NCI-H1417 (cell line): ENCODE measurements at places on chromosomes 3 and 15.

GRCh38 chr15:25882466-25882865, 19.3 kb upstream of the ATP10A start:
- DNase-seq, result no peak

DNA sequence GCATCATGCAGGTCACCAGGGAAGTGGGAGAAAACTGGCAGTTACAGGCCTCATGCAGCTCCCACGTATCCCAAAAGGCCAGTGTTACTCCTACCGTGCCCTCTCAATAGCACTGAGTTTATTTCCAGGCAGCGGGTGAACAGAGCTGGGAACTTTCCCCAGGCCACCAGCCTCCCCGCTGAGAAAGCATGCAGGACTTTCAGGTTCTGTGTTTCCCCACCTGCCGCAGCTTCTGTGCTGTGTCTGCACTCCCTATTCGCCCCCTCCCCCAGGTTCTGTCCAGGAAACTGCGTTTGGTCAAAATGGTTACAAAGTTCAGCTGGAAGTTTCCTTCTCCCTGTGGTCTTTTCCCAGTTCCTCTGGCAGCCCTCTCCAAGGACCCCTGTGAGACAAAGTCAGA, 21.4 kb downstream of the NEK11 start:
- no peak for DNase-seq

GRCh38 chr15:29364426-29365078, 94.9 kb upstream of the NSMCE3 start:
- DNase-seq, result no peak

- DNase-seq, result no peak
Measured at GRCh38 chr3:45355351-45355750, 33.0 kb upstream of the LARS2 start.

DNA sequence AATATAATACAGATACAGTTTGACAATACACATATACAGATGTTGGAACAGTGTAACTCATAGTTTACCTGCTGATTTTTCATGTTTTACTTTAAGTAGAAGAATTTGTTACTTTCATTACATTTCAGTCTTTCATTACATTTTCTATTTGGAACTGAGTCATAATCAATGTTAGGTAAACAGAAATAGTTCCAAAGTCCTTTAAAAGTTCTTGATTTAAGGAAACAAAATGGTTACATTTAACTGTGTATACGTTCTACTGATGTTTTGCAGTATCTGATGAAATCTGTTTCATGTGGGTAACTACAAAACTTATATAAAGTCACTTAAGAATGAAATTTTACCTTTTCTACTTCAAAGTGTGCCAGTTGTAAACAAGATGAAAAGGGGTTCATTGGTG, 721.2 kb downstream of the NAALADL2 start:
- no peak for DNase-seq

DNA sequence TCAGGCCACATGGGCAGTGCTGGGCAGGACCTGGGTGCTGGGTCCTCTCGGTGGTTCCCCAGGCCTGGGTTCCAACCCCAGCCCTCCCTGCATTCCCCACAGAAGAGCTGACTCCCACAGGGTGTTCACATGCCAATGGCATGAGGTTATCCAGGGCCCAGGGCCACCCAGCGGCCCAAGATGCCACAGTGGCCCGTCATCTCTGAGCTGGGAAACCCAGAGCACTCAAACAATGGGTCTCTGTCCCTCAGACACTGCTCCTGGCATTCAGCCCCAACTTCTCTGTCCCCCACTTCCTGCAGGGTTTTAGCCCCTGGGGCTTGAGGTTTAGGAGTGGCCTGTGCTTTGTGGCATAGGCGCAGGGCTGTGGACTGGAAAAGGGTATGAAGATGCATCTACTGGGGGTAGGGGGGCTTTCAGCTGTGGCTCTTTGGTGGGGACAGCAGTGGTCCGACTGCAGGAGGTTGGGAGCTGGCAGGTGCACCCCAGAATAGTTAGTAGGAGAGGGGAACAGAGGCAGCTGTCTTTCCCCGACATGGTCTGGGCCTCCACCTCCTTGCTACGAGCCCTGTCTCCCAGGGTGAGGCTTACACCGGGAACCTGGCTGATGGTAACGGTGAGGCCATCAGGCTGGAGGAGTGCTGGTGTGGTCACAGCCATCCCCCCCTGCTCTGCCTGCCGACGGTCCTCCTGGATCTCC, 1.7 kb downstream of the CCDC9B start:
- DNase-seq, result no peak

- no peak for DNase-seq
Measured at GRCh38 chr3:116265976-116266584, 179.2 kb downstream of the LSAMP start.

- DNase-seq, result no peak
Measured at GRCh38 chr15:66622591-66623022, 56.8 kb upstream of the LCTL start.

- peak; percentile 6 for DNase-seq
Measured at GRCh38 chr15:72341361-72341760, 21.4 kb upstream of the CELF6 start.

GRCh38 chr3:116388867-116389385, 56.4 kb downstream of the LSAMP start:
- no peak for DNase-seq

DNA sequence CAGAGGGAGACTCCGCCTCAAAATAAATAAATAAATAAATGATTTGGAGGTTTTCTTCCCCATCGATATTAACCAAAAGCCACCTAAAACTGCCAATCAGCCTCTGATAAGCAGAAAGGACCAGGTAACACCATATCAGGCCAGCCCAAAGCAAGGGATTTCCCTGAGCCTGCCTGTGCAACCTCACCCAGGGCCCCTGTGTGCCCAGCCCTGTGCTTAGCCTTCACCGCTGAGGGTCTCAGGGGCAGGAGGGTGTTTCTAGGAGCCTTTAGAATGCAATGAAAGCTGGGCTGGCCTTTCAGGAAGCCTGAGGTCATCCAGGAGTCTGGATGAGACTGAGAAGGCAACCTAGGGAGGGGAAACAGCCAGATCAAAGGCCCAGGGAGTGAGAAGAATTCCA, 35.4 kb downstream of the CYP11A1 start:
- DNase-seq, result no peak

DNA sequence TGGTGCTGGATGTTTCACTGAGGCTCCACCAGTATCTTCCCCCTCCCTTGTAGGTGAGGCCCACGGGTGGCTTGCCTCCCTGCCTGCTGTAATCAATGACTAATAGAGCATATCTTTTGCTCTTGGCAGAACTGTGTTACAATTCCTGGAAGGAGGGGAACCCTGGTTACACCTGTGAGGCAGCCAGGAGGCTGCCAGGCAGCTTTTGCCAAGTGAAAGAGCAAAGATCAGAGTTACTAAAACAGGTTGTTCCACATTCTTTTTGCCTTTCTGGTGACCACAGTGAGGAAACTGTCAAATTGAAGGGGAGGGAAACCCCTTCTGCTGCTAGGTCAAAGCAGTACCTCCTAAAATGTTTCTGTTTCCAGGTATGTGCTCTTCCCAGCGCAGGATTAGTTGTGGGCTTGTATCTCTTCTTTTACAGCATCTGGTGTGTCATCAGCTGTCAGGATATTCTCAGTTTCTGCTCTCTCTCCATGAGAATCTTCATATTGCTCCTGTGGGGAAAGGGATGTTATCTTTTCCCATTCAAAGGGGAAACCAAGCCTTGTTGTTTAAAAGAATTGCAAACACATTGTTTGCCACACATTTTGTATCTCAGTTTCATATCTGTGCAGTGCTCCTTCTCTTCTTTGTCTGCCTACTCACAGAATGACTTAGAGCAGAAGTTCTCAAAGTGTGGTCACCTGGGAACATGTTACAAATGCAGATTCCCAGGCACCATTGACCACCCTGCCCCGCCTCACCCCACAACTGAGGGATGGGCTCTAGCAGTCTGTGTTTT, 137.4 kb upstream of the UMPS start:
- peak; percentile 6 for DNase-seq

- DNase-seq, result no peak
Measured at GRCh38 chr3:66481071-66482017, 19.5 kb downstream of the LRIG1 start.

- DNase-seq, result no peak
Measured at GRCh38 chr15:82875411-82876003, 66.1 kb downstream of the WHAMM start.
